COR-L47 (cell line): ENCODE measurements at places on chromosomes 7 and 10.

GRCh38 chr10:86992929-86993328, 24.6 kb downstream of the ADIRF start:
- DNase-seq, result no peak

- no peak for DNase-seq
Observed at GRCh38 chr10:114879541-114880158, 58.1 kb downstream of the FHIP2A start.

- DNase-seq, result no peak
Observed at GRCh38 chr10:116973371-116973905, 31.5 kb downstream of the SHTN1 start.

DNA sequence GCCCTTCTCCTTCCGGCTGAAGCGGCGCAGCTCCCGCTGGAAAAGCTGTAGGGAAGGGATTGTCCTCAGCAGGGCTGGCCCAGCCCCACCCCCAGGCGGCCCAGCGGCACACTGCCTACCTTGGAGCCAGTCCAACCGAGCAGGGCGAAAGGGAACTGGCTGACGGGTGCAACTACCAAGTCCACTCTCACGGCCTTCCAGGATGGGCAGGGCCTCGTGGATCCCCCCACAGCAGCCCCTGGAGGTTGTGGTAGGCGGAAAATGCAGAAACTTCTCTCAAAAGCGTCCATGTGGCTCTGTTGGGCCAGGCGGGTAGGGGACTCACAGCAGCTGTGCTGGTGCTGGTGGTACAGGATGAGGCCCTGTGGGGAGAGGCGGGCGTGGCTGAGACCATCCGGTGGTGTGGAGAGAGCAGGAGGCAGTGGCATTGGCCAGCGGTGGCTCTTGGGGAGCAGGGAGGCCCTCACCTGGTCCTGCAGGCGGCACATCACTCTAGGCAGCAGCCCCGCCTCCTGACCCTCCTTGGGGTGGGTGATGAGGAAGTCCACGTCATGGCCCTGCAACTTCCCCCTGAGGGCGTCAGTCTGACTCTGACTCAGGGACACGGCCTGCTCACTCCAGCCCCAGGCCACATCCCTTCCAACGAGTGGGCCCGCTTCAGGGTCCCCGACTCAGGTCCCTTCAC, 8.4 kb upstream of the PGAM2 start:
- no peak for DNase-seq

- DNase-seq, result no peak
Observed at GRCh38 chr10:109480836-109481235, 442.5 kb downstream of the XPNPEP1 start.

- DNase-seq, result no peak
Observed at GRCh38 chr7:68334636-68335272, 1263.5 kb upstream of the AUTS2 start.

DNA sequence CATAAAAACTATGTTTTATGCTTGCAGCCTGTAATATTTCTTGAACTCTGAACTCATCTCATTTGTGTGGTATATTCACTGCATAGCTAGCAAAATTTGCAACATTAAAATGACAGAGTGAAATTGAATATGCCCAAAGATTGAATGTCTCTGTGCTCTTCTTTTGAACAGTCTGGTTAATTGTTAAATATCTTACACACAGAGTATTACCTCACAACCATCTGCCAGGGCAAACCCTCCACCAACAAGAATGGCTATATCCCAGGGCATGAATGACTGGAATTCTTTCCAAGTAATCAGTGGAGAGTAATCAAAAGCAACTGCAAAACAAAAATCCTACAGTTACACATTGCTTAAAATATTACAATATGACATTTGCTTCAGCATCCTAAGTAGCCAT, 76.9 kb downstream of the SLC13A1 start:
- no peak for DNase-seq

GRCh38 chr7:155807065-155807671, 5.1 kb downstream of the SHH start:
- DNase-seq, result no peak

GRCh38 chr7:41579961-41580935, 122.6 kb downstream of the INHBA start:
- DNase-seq, result no peak

GRCh38 chr7:52540041-52540440, 495.4 kb upstream of the POM121L12 start:
- no peak for DNase-seq
